ENCODE measurements at places on chromosomes 16 and 17.
A peak's percentile ranks its signal among the peaks of the same experiment; 100 is the strongest.

DNA sequence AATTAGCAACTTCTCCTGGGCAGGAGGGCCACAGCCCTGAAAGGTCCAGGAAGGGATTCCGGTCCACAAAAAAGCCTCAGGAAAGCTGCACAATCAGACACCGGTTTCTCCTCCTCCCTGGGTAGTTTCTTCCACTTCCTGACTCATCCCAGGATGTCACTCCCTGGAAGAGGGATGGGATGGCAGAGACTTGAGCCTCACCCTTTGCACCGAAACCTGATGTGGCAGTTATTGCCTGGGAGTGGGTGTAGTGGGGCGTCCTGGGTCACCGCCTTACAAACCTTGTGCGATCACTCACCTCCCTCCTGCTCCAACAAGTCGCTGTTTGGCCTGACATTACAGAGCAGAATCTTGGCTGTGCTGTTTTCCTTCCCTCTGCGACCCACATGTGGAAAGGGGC is 70.8 kb downstream of the LYRM1 start:
- no peak for DNase-seq

DNA sequence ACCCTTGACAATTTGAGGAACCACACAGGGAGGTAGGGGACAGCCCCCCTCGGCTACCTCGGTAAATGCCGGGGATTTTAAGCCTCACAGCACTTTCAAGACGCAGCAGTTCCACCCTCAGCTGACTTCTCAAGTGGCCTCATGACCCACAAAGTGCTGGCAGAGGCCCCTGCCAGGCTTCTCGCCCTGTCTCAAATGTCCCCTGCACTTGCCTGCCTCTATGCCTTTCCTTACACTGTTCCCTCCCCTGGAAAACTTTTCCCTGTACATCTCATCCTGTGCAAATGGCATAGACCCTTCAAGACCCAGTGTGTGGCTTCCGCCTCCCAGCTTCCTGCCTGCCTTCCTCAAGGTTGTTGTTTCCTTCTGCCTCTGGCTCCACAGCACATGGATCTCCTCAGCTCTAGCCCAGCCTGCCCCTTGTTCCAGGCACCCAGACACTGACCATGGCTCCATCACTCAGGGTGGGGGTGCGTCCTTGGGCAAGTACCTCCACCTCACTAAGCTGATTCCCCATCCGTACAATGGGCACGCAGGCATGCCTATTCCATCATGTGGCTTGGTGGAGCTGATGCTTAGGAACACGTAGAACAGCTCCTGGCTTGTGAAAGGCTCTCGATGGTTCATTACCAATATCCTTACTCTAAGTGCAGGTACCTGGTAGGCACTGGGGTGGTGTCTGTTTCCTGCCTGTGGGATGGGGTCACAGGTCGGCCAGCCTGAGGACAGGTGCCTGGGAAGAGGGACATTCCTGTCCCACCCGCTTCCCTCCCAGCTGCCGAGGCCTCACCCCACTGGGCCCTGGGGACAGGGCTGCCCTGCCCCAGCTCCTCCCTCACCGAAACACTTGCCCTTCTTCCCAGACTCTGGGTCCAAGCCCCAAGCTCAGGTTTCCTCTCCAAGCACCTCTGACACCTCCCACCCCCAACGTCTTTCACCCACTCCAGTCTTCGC is 24.0 kb downstream of the MMP15 start:
- no peak for DNase-seq

DNA sequence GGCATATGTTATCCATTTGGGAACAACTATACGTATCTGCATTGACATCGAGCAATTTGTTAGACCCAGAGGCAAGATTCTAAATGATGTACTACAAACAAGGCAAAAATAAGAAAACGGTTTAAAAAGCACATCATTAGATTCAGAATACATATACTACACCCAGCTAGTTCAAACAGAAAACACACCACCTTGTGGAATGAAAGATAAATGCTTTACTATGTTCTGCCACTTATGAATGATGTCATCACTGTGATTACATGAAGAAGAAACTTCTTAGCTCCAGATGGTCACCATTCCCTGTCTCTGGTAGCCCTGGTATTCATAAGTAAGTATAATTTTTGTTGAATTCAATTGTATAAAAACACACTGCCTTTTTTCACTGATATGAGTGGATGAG is 7.8 kb downstream of the NACA2 start:
- no peak for DNase-seq

- no peak for DNase-seq
Observed at GRCh38 chr17:82587234-82588086, 60.8 kb downstream of the WDR45B start.

DNA sequence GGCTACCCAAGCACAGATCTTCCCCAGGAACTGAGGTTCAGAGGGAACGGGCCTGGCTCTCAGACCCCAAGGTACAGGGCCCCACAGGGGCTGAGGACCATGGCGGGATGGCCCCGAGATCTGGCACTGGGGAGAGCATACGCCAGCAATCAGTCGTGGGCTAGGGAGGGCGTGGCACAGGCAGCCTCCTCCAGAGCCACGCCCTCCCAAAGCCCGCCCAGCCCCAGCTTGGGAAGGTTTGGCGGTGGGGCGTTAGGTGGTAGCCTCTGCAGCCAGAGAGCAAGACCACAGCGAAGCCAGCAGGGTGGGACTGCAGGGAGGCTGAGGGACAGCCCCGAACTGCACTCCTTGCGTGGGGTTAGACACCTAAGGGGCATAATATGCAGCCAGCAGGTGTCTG is 11.6 kb downstream of the WNT9B start:
- DNase-seq = no peak

DNA sequence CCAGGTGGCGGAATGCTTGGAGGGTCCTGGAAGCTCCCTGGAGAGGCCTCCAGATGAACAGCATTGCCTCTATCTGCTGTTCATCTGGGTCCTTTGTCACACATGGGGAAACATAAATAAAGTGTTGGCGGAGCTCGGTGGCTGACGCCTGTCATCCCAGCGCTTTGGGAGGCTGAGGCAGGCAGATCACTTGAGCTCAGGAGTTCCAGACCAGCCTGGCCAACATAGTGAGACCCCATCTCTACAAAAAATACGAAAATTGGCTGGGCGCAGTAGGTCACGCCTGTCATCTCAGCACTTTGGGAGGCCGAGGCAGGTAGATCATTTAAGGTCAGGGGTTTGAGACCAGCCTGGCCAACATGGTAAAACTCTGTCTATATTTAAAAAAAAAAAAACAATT is 2.2 kb downstream of the MYADML2 start:
- no peak for DNase-seq

DNA sequence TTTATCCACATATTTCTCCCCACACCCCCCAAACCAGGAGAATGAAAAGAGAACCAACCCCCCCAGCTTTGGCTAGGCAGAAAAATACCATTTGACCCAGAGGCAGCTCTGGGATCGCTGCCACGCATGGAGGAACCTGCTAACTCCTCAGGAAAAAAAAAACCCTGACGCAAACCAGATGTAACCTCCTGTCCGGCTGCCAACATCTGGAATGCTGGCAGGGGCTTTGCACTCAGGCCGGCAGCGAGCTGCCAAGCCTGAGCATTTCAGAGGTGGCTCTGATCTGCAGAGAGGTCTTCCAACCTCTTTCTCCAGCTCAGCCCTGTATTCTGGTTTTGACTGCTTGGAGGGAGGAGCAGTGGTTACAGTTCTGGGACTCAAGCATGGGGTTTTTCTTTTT is 8.2 kb downstream of the IGFBP4 start:
- peak; percentile 88 for DNase-seq

DNA sequence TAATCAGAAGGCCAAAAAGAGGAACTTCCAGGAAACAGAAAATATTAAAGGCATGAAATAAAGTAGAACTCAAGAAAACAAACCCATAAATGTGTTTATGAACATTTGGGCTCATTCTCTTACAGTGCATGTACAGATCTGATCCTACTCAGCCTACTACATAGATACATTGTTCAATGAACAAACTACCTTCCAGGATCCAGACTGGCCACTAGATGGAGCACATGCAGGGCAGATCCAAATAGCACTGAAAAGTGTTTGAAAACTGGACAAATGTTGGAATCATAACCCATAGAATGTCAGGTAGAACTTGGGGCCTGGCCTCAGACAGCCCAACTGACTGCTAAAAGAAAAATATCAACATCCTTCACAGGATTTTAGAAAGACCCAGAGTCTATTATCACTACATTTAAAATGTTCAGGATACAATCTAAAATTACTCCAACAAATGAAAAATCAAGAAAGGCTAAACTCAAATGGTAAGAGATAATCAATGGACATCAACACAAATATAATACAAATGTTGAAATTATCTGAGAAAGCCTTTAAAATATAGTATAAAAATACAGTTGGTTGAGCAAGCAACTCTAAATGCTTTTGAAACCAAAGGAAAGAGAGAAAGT is 122.4 kb upstream of the NUDT7 start:
- DNase-seq = no peak

DNA sequence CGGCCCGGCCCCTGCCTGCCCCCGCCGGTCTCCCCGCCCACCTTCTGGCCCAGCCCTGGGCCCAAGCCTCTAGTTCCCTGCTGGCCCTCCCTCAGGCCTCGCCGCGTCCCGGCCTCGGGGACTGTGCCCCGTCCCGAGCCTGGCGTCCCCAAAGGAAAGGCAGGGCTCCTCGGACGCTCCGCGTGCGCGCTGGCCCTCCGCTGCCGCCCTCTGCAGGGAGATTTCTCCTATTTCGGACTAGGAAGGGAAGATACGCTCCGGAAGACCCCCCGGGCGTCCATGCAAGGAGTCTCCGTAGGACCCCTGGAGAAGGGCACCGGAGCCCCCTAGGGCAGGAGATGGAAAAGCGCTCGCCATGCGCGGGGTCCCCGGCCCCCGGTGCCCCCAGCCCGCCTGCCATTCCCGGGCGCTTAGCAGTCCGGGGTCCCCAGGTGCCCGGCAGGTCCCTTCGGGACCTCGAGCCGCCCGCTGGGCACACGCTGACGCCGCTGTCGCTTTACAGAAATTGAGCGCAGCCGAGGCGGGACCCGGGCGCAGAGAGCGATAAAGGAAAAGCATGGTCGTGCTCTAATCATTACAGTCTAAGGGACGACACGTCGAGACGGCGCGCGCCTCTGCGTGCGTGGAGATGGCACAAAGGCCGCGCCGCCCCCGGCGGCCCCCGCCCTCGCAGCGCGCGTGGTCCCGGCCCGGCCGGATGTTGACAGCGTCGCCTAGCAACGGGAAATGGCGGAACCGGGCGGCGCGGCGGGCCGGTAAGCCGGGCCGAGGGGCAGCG is at the start of gene CCDC40:
TSS of gene CCDC40 (plus strand) at position 706 of the 778 bp plus-strand sequence. CDS start at position 727, 21 bp downstream.
- DNase-seq = peak; percentile 91
